ENCODE measurements at places on chromosomes 13 and 19.

DNA sequence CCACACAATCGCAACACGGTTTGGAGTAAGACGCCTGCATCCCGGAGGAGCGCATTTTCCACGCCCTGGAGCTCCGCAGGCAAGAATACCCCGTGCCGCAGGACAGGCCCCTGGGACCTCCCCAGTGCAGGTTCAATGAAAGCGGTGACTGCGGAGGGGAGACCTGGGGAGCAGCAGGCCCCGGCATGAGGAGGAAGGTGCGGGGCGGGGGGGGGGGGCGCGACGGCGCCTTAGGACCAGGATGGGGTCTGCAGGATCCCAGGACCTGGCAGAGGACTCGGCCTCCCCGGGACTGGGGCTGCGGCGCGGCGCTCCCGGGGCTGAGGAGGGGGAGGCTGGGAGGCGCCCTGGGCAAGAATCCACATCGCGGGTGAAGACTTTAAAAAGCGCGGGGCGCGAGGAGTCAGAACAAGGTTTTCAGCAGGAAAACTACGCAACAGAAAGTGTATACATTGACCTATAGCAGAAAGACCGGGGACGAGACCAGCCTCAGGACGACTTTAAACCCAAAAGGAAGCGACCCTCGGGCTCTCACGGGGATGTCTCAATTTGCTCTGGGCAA, 432 bp downstream of the ZNF611 start:
- no peak for DNase-seq

- peak; percentile 76 for DNase-seq
Measured at GRCh38 chr19:11535792-11536595, 2.7 kb upstream of the CNN1 start.

GRCh38 chr13:39036212-39036611, 1.7 kb downstream of the PROSER1 start:
- no peak for DNase-seq

- no peak for DNase-seq
Measured at GRCh38 chr13:33003458-33004019, 12.7 kb upstream of the KL start.

- DNase-seq: no peak
Measured at GRCh38 chr19:1105873-1106840, 2.4 kb downstream of the GPX4 start.

- no peak for DNase-seq
Measured at GRCh38 chr13:106609116-106609515, 41.2 kb upstream of the ARGLU1 start.

DNA sequence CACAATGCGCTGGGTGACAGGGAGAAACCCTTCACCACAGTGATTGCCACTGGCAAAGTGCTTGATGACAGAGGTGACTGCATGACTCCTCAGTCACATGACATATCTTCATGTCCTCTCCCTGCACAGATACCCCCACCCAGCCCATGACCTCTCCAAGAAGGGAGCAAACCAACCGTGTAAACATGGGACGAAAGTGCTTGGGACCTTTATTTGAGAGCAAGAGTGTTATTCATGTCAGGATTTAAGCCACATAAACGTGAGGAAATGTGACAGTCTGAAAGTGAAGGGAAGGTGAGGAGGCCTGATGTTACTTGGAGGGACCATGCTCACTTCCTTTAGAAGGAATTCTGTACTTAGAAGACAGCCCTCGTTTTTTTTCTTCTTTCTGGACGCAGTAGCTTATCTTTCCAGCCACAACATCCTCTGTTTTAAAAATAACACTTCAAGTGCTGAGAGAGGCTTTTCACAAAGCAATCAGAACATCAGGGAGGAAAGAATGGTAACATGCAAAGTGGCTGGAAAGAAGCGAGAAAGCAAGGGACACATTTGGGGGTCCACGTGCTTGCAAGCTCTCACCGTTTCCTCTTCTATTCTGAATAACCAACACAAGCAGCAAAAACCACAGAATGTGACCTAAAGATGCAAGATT, 35.6 kb downstream of the EPS15L1 start:
- DNase-seq: peak; percentile 67

GRCh38 chr13:73254827-73255226, 196.0 kb downstream of the KLF5 start:
- no peak for DNase-seq

DNA sequence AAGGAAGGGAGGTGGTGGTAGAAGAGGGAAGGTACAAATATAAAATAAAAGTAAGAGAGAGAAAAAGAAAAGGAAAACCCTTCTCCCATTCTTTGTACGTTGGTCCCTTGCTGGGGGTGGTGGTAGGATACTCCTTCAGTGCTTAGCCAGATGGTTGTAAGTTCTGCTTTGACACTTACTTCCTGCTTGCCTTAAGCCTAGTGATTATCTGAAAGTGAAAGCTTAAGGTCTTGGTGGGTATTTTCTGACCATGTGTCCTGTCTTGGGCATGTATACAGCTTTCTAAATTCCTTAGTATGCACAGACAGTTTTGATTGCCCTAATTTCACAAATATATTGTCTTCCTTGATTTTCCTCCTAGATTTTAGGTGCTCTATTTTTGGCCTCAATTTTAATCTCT, 314.8 kb downstream of the PCDH17 start:
- no peak for DNase-seq

- no peak for DNase-seq
Measured at GRCh38 chr13:93775507-93776108, 549.0 kb downstream of the GPC6 start.

DNA sequence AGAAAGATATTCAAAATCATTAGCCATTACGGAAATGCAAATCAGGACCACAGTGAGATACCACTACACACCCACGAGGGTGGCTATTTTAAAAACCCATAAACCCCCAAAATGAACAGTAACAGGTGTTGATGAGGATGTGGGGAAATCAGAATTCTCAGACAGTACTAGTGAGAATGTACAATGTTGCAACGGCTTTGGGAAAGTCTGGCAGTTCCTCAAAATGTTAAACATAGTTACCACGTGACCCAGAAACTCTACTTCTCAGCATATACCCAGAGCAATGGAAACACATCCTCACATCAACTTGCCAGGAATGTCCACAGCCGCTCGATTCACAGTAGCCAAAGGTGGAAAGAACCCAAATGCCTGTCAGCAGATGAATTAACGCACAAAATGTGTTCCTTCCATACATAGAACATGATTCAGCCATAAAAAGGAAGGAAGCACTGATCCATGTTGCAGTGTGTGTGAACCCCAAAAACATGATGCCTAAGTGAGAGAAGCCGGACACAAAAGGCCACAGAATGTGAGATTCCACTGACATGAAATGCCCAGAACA, 7.0 kb downstream of the PLVAP start:
- DNase-seq: peak; percentile 36

- DNase-seq: peak; percentile 84
Measured at GRCh38 chr19:51127755-51128154, 3.0 kb downstream of the SIGLEC9 start.

- no peak for DNase-seq
Measured at GRCh38 chr19:57560049-57560491, 407 bp upstream of the ZNF550 start.

DNA sequence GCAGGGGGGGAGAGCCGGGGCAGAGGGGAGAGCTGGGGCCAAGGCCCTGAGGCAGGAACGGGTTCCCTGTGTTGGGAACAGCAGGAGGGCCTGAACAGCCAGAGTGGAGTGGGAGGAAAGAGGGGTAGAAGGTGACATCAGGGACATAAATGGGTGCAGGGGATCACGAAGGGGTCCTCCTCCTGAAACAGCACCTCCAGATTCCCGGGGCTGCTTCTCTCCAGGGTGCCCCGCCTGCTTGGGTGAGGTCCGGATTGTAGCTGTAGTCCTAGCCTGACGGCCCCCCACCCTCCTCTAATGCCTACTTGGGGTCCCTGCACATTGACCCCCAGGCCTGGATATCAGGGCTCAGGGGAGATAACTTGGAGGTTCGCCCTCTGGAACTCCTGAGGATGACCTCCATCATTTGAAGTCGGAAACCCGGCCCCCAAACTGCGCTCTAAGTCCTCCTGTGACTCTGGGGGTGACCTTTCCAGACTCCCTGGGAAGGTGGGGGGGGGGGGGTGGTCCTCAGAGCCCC, 473 bp upstream of the SCN1B start:
- DNase-seq: no peak

GRCh38 chr13:91085127-91085526, 262.4 kb upstream of the MIR17HG start:
- DNase-seq: no peak

DNA sequence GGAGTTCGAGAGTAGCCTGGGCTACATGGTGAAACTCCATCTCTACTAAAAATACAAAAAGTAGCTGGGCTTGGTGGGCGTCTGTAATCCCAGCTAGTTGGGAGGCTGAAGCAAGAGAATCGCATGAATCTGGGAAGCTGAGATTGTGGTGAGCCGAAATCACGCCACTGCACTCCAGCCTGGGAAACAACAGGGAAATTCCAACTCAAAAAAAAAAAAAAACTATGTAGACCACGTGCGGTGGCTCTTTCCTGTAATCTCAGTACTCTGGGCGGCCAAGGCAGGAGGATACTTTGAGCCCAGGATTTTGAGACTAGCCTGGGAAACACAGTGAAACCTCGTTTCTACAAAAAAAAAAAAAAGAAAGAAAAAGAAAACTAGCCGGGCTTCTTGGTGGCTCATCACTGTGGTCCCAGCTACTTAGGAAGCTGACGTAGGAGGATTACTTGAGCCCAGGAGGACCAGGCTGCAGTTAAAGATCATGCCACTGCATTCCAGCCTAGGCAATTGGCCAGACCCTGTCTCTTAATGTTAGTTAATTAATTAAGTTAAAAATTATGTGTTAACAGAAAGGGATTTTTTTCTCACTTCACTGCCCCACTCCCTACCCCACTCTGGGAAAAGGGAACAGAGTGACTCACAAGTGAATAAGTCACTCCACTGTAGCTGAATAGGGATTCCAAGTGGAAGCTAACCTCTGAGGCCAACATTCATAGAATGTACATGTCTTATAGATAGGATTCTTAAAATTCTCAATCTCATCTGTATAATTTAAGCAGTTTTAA, 2.2 kb downstream of the ZNF83 start:
- DNase-seq: no peak

DNA sequence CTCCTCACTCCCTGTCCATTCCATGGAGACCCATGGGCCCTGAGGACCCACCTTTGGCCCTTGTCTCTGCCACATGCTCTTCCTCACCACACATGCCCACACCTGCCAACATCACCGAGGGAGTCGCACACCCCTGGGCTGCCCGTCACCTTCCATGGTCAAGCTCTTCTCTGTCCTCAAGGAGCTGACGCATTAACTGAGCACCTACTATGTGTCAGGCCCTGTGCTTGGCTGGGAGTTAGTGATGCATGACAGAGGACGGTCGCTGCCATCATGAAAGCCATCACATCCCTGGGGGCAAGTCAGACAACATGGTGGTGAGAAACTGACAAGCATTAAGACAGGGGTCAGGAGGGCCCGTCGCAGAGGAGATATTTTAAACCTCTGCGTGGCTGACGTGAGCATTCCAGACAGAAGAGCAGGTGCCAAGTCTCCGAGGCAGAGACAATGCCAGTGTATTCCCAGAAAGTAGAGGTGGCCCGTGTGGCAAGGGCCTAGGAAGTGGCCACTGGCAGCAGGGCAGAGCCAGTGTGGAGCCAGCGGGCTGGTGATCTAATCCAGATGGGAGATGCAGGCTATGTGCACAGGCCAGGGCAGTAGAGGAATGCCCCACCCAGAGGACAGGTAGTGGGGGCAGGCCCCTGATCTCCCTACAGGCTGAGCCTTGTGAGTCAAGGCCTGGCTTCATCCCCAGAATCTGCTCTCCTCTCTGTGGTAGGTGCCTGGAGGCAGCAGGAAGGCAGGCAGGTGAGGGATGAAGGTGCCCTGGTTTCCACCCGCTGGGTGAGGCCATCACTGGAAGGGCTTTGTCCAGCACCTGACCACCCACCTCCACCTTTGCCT, 21.2 kb downstream of the ELAVL1 start:
- no peak for DNase-seq

- no peak for DNase-seq
Measured at GRCh38 chr13:40148742-40149141, 493.3 kb downstream of the COG6 start.

GRCh38 chr19:7982103-7982502, 23.3 kb downstream of the ELAVL1 start:
- no peak for DNase-seq

DNA sequence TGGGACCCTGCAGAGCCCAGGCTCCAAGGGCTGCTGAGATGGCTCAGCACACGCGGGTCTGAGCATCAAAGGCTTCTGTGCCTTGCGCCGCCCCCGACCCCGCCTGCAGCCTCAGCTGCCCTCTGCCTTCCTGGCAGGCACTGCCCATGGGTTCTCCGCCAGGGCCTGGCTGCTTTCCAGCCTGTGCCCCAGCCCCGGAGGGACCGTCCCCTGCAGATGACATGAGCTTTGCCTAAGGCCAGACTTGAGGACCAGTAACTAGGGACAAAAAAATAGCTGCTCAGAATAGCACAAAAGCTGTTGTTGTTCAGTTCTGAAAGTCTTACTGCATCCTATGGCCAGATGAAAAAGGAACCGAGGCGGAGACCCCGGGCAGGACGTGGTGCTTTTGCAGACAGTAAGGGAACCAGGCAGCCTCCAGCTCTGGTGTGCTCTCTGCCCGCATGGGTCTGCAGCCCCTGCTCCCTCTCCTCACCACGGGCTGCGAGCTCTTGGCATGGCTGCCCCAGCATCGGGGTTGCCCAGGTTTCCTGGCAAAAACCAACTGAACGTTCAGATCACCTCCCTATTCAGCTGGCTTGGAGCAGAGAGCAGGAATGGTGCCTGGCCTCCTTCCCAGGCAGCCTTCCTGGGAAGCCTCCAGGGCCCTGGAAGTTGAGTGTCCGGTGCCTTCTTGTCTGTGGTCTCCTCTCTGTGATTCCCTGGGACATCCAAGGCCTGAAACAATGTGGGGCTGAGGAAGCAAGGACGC, 12.5 kb upstream of the CFAP97D2 start:
- no peak for DNase-seq

- DNase-seq: peak; percentile 52
Measured at GRCh38 chr13:46982856-46983582, 86.2 kb upstream of the HTR2A start.

DNA sequence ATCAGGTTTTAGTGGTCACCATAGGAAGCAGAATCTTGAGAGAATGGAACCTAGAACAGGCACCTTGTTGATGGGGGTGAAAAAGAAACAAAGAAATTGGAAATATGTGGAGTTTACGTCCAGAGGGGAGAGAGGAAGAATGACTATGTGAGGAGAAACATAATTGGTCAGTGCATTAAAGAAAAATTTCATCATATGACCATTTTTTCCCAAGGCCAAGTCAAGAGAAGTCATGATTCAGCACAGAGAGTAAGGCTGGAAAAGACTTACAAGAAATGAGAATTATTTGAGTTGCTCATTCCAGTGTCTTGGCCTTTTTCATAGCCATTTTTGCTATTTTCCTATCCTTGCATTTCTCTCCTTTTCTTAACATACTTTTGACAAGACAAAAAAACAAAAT, 421.7 kb downstream of the EFNB2 start:
- no peak for DNase-seq

GRCh38 chr13:106986033-106986484, 418.1 kb upstream of the ARGLU1 start:
- DNase-seq: no peak

DNA sequence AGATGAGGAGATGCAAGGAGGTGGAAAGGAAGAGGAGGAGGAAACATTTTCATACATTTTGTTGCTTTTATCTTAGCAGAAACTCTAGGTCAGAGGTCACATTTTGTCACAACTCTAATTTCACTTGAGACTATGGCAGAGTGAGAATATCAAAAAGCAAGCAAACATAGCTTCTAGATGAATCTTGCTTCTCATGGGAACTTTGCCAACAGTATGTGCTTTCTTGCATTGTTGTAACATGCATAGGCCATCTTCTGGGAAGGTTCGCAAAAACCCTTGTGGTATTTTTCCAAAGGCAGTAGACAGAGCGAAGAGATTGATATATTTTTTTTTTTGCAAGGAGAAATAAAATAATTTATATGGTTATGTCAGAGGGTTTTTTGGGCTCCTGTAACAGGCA, 291.3 kb downstream of the MTUS2 start:
- DNase-seq: no peak

- DNase-seq: no peak
Measured at GRCh38 chr13:72290962-72291681, 424.1 kb upstream of the DACH1 start.
